Activated CD8-positive, alpha-beta memory T cell treated with anti-CD3 and anti-CD28 coated beads for 1 hour (primary cell): ENCODE measurements at places on chromosomes 4 and X.

- no peak for DNase-seq
These were observed 56.7 kb downstream of the NPY2R start for GRCh38 chr4:155265113-155265512.

DNA sequence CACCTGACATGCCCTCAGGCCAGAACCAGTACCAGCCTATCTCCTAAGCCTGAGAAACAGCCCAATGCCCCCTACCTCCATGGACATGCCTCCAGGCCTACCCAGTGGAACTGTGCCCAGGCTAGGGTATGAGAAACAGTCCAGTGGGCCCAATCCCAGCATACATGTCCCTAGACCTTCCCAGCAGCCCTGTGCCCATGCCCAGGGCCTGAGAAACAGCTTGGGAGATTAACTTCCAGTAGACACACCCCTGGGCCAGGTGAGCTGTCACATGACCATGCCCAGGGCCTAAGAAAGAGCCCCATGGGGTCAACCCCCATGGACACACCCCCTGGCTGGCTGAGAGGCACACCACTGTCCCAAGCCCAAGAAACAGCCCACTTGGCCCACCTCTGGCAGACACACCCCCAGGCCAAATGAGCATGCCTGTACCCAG, 78.8 kb downstream of the CBR4 start:
- no peak for DNase-seq

DNA sequence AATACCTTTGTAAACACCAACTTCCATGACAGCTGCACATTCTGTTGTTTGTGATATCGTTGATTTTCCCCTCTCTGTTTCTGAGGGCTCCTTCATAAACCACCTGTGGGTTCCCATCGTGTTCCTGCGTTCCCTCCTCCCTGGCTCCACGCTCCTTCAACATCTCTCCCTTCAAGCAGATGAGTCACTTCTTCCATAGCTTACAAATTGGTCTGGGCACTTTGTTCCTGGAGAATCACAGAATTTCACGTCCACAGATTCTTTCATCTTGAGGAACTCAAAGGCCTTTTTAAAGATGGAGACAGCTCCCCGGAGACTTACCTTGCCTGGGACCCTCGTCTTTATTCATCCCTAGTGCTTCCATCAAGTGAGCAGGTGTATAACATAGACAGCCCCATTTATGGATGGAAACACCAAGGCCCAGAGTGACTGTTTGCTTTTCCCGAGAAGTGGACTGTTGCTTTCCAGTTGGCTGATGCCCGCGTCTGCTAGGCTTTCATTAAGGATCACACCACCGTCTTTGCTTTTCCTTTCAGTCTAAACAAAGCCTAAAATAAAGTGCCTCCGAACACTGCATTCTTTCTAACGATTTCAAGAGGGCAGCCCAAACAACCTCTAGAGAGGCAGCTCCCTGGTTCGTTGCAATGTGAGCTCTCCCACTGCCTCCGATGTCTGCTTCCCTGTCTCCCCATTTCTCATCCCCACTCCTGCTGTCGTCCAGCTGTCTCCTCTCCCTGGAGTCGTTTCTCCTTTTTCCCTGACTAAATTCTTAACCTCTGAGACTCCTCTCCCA, 146.3 kb upstream of the STX18 start:
- no peak for DNase-seq

GRCh38 chr4:139278485-139278884, 1.5 kb downstream of the MGARP start:
- no peak for DNase-seq

GRCh38 chrX:21725496-21725895, 32.4 kb downstream of the SMPX start:
- no peak for DNase-seq

DNA sequence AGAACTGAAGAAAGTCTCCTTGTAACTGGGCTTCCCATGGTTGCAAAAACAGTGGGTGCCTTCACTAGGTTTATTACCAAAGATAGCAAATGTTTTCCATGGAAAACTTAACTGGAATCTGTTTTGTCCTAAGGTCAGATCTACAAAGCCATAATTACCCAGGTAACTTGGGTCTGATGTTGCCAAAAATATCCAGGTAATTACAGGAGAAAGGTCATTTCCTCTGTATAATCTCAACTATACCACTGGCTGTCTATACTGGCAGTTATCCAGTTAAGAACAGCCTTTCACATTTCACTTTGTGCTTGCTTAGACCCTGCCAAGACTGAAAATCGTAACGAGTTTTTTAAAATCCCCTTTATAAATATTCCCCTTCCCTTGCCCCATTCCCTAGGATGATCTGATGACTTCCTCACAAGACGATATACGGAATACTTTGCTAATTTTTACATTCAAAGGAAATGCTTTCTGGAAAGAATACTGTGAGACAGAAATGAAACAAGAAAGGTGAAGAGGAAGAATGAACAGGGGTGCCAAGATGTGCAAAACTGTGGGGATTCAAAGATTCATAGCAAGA, 105.5 kb downstream of the MAML3 start:
- DNase-seq = no peak

DNA sequence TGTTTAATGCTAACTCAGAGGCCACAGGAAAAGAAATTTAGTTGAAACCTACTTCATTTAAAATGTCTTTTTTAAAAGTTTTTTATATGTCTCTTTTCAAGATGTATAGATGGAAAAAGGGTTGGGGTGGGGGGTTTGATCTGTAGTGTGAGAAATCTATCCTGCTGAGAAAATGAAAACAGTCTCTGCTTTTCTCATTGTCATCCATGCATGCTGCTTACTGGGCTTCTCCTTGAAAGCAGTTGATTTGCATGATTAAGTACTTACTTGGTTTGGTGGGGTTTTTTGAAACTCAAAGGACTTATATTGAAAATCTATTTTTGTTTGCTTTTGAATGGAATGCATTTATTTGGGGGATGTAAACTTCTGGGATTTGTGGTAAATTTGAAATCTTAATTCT, 313.6 kb upstream of the DKK2 start:
- no peak for DNase-seq

DNA sequence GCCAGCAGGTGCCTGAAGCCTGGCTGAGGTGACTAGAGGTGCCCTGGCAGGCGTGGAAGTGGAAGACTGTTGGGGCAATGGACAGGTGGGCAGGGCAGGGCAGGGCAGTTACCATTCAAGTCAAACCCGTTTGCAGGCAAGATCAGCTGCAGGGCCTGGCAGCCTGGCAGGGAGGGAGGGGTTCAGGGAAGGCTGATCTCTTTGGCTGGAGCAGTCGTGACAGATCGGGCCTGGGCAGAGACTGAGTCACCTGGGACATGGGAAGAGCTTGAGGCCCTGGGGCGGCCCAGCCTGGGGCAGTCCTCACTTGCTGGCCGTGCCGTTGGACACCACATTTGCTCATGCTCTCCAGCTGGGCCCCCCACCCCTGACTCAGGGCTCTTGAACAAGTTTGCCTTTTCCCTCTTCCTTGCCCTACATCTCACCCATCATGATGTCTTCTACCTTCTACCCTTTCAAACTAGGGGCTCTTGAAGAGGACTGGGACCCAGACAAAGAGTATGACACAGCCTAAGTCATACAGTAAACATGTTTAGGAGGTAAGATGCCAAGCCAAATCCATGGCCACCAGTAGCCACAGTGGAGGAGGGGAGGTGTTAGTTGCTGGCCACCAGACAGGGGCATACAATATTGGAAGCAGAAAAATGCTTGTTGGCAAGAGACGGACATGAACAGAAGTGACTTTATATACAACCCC, 2.0 kb upstream of the ZNF185 start:
- DNase-seq = no peak

- no peak for DNase-seq
These were observed 76.3 kb downstream of the DCHS2 start for GRCh38 chr4:154415313-154415712.

DNA sequence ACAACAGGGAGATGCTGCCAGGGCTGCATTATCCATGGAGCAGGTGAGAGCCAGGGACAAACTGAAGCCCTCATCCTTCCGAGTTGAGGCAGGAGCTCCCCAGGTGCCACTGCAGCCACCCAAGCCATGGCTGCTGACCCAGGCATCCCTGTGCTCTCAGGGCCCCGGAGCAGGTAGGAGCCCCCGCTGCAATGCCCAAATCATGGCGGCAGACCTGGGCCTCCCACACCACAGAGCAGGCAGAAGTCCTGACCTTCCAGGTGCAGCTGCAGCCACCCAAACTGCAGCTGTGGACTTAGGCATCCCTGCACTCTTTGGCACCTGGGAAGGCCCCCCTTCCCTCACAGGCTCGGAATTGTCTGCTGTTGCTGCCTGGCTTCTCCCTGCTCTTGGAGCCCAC, 443.6 kb downstream of the ARAP2 start:
- no peak for DNase-seq

- DNase-seq = no peak
These were observed 17.0 kb upstream of the PAPSS1 start for GRCh38 chr4:107736924-107737448.

GRCh38 chr4:168421671-168422070, 58.6 kb downstream of the DDX60L start:
- DNase-seq = no peak

- no peak for DNase-seq
These were observed 47.3 kb upstream of the TLR3 start for GRCh38 chr4:186021461-186022167.

DNA sequence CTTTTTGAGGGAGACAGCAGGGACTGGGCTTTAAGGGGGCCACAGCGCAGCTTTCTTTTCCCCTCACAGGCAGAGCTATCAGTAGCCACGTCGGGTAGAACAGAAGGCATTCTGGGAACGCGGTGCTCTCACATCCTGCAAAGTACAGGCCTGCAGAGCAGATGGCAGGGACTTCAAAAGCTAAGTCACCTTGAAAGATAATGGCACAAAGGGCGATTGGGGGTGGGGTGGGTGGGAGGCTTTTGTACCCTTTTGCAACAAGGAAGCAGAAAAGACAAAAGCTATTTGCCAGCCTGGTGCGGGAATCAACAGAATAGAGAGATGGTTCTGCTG, 93.9 kb downstream of the PHKA2 start:
- no peak for DNase-seq

- DNase-seq = no peak
These were observed 189.1 kb upstream of the C1QTNF7 start for GRCh38 chr4:15238720-15239119.

DNA sequence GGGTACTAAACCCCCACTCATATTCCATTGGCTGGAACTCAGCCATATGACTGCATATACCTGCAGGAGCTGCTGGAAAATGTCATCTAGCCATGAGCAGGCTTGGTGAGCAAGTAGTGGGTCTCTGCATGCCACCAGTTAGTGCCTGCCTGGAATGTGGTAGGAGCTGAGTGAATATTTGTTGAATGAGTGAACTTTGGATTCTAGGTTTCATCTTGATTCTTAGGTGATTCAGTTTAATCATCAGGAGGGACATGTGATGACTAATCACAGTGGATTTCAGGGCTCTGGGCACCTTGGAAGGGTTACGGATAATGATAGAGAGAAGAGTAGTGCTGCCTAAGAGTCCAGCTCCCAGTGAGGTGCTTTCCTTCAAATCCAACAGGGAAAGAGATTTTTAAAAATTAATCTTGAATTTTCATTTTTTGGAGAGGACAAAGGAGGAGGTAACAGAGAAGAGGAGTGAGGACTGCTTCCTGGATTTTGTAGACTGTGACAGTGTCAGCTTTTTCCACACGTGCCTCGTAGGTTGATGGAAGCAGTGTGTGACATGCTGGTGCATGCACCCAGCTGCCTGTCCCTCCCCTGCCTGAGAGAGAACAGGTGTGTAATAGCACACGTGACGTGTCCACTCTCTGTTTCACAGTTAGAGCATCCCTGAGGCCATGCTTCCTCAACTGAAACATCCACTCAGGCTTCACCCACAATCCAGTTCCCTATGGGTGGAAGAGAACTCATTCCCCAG, 30.4 kb downstream of the NHS start:
- DNase-seq = no peak

- DNase-seq = no peak
These were observed 19.3 kb downstream of the SEL1L3 start for GRCh38 chr4:25843340-25844097.

- DNase-seq = no peak
These were observed 261.6 kb downstream of the ARHGAP24 start for GRCh38 chr4:85736571-85736970.

GRCh38 chr4:87918314-87919058, 57.0 kb upstream of the SPP1 start:
- DNase-seq = no peak

- DNase-seq = no peak
These were observed 71.5 kb downstream of the ARHGEF9 start for GRCh38 chrX:63713526-63713925.

DNA sequence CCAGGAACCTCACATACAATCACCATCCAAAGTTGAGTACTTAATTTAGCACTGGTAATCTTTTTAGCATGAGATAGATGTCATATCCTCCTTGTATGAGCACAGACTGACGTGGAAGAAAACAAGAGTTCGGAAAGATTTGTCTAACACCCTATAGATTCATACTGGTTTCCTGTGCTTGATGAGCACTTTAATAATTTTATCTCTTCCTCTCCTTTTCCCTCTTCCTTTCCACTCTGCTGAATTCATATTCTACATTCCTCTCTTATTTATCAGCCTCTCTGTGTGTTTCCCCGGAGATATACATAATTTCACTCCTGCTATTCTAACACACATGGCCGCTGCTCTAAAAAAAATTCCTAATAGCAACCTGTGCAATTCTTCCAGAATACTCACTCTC, 273.9 kb downstream of the AFF2 start:
- no peak for DNase-seq

- DNase-seq = no peak
These were observed 118.8 kb downstream of the PDLIM5 start for GRCh38 chr4:94570558-94570957.

DNA sequence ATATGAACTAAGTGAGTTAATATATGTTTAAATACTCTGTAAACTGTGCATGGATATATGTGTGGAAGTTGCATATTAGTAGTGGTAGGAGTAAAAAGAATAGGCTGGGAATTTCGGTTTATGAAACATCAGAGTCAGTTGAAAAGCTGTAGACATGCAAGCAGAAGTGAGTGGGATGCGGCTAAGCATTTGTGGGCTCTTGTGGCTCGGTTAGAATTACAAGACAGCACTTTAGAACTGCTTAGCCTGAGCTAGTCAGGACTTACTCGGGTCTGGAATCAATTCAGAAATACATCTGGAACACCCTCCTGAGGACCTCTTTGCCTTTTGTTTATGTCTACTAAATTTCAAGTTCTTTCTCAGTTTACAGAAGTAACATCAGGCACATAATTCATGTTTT, 93.6 kb downstream of the AFF2 start:
- DNase-seq = no peak

- no peak for DNase-seq
These were observed 170.9 kb upstream of the CASK start for GRCh38 chrX:42094218-42094617.

DNA sequence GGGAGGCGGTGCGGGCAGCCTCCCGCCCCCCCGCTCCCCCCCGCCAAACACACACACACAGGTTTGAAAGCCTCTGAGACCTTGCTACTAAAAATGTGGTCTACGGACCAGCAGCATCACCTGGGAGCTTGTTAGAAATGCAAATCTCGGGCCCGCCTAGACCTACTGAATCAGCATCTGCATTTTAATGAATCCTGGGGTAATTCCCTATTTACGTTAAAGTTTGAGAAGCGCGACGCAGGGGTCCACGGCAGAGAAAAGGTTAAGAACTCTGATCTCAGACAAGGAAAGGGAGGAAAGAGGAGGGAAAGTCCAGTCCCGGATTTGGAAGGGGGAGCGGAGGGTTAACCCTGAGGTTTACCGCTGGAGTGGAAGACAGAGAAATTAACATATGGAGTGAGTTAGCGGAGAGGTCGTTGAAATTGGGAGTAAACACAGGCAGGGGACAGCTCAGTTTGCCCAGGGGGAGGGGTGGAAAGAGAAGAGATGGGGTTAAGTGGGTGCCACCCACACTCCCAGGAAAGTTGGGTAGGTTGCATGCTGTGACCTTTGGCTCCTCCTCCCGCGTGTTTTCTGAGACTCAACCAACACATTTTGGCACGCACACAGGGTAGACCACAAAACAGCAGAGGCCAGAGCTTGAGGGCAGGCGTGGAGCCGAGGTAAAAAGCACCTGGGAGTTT, 483.6 kb downstream of the BCOR start:
- DNase-seq = no peak
